ENCODE measurements at places on chromosomes 3 and 15.

DNA sequence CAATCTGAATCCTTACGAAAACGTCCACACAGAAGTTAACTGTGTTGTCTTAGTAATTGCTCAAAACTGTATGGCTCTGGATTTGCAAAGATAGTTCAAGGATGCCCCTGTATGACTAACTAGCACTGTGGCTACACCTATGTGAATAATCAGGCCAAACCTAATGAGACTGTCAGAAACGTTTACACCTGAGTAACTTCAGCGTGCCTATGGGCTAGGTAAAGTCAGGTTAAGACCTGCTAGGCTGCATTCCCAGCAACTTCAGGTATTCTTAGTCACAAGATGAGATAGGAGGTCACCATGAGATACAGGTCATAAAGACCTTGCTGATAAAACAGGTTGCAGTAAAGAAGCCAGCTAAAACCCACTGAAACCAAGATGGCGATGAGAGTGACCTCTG, 87.8 kb upstream of the PLXND1 start:
- DNase-seq: no peak

GRCh38 chr3:39209329-39209970, 17.1 kb upstream of the XIRP1 start:
- no peak for DNase-seq

DNA sequence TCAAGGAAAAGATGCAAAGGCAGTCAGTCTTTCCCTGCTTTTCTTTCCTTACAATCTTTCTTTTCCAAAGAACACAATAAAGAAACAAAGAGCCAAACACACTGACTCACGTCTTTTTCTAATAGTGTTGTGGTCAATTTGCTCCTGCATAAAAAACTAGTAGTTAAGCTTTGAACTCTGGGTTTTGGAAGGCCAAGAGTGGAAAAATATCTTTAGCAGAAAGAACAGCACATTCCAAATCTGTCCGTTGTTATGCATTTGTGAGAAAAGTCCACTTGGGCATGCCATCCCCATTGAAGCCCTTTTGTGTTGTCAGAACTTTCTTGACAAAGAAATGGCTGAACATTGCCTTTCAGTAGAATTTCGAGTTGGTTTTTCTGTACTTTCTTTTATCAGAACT, 18.2 kb downstream of the COL8A1 start:
- DNase-seq: peak; percentile 47

DNA sequence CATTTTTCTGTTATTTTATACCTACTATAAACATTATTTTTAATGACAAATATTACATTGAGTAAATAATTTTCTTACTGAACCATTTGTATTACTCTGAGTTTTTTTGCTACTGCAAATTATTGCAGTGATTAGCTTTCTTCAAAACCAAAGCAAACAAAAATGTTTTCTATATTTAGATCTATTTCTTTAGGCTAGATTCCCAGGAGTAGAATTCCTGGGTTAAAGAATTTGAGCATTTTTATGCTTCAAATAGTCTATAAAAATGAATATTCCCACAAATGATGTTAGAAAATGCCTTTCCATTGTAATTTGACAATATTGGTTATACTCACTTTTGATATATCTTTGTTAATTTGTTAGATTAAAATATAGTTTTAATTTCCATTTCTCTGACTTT, 76.8 kb downstream of the LEKR1 start:
- DNase-seq: no peak

- peak; percentile 20 for DNase-seq
Measured at GRCh38 chr15:37771465-37771864, 163.0 kb upstream of the TMCO5A start.

GRCh38 chr3:195847055-195847950, 35.6 kb upstream of the MUC4 start:
- DNase-seq: peak; percentile 85

All from amniotic epithelial cell (primary cell).